ENCODE measurements at places on chromosomes 11 and 22. TPM values are rescaled to one million over a fixed set of nuclear protein-coding genes. Genes with fewer than 3 reads are reported as not detected.

TMEM123 gene
- 383 TPM for total RNA-seq

PVALB gene
- not detected for total RNA-seq

NAP1L4 gene
- total RNA-seq = 303 TPM

JRKL gene
- 20.0 TPM for total RNA-seq

GRCh38 chr11:45872651-45873356 lies 12.6 kb upstream of the MAPK8IP1 start:
- no peak overlapping the region for H3K4me3 ChIP-seq
- H3K27me3 ChIP-seq = no peaks in the 10 kb centered on the region
- peaks cover 76% of the 10 kb centered on the region for H3K36me3 ChIP-seq
- no peaks in the 10 kb centered on the region for H3K4me1 ChIP-seq
- no peak overlapping the region for H3K27ac ChIP-seq
- DNase-seq = peak; percentile 12

- no peak for DNase-seq
- no peak overlapping the region for H3K27ac ChIP-seq
- peaks cover 5% of the 10 kb centered on the region for H3K4me1 ChIP-seq
Observed at GRCh38 chr11:340539-341512, 20.2 kb upstream of the IFITM3 start.

DNA sequence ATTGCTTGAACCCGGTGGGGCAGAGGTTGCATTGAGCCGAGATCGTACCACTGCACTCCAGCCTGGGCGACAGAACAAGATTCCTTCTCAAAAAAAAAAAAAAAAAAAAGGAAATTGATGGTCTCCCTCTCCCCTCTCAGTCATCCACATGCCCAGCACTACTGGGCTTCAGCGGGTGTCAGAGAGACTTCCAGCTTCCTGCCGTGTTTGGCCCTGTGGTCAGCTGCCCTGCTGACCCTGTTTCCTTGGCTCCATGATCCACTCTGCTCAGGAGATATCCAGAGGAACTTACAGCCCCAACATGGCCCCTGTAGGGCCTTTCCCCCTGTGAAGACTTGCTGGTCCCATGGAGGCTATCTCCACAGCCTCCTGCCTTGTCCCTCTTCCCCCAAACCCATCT lies 6.1 kb upstream of the PNPLA3 start:
- no peak overlapping the region for H3K4me3 ChIP-seq
- H3K4me1 ChIP-seq = no peaks in the 10 kb centered on the region
- no peaks in the 10 kb centered on the region for H3K27me3 ChIP-seq
- no peak for DNase-seq
- H3K36me3 ChIP-seq = no peaks in the 10 kb centered on the region

- no peak overlapping the region for H3K27ac ChIP-seq
- H3K36me3 ChIP-seq = no peaks in the 10 kb centered on the region
- H3K4me3 ChIP-seq = no peak overlapping the region
Observed at GRCh38 chr11:95301474-95301873, 70.5 kb upstream of the SESN3 start.

GRCh38 chr11:3207526-3208189 lies 11.0 kb downstream of the MRGPRG start:
- DNase-seq = no peak
- H3K36me3 ChIP-seq = no peaks in the 10 kb centered on the region
- H3K27me3 ChIP-seq = no peaks in the 10 kb centered on the region

GRCh38 chr11:36233204-36233603 lies 56.0 kb downstream of the COMMD9 start:
- no peaks in the 10 kb centered on the region for H3K36me3 ChIP-seq
- H3K4me3 ChIP-seq = no peak overlapping the region
- H3K4me1 ChIP-seq = no peaks in the 10 kb centered on the region
- no peaks in the 10 kb centered on the region for H3K27me3 ChIP-seq

GRCh38 chr22:32031466-32031865 lies 11.6 kb upstream of the SLC5A1 start:
- no peak overlapping the region for H3K4me3 ChIP-seq
- H3K4me1 ChIP-seq = no peaks in the 10 kb centered on the region
- no peaks in the 10 kb centered on the region for H3K36me3 ChIP-seq
